ENCODE measurements at places on chromosomes 3 and 15.

DNA sequence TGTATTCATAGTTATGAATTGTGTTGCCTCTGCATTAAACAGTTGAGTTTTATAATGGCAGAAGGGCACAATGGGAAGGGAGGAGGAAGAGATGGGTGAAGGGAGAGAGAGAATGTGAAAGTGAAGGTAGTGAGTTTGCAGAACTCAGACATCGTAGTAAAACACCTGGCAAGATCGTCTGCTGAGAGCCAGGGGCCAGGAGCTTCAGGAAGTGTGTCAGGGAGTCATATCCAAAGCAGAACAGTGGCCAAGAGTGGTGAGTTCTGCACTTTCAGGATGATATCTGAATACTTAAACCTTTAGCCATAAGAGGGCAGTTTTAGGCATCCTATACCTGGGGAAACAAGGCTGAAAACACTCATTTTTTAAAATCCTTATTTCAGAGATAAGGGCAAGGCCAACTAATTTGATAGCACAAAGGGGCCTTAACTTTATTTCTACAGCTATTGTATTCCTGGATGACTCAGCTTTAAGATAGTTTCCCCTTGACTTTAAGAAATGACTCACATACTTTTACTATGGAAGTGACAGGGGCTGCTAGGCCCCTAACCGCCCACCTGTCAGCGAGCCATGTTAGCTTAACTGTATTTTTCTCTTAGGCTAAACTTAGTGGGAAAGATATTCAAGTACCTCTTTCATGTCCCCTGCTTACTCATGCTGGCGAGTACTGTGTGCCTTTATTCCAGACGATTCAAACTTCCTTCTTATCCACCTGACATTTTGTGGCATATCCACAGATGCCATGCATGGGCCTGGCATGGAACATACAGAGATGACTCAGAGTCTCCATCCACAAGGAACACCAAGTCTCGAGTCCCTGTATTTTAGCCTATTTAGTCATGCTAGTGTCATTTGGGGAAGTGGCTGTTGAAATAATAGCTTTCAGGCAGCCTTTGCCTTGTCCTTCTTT lies 53.9 kb downstream of the RLBP1 start:
- peak; percentile 16 for DNase-seq

GRCh38 chr15:60477164-60477563 lies 1.8 kb downstream of the ICE2 start:
- no peak for DNase-seq

DNA sequence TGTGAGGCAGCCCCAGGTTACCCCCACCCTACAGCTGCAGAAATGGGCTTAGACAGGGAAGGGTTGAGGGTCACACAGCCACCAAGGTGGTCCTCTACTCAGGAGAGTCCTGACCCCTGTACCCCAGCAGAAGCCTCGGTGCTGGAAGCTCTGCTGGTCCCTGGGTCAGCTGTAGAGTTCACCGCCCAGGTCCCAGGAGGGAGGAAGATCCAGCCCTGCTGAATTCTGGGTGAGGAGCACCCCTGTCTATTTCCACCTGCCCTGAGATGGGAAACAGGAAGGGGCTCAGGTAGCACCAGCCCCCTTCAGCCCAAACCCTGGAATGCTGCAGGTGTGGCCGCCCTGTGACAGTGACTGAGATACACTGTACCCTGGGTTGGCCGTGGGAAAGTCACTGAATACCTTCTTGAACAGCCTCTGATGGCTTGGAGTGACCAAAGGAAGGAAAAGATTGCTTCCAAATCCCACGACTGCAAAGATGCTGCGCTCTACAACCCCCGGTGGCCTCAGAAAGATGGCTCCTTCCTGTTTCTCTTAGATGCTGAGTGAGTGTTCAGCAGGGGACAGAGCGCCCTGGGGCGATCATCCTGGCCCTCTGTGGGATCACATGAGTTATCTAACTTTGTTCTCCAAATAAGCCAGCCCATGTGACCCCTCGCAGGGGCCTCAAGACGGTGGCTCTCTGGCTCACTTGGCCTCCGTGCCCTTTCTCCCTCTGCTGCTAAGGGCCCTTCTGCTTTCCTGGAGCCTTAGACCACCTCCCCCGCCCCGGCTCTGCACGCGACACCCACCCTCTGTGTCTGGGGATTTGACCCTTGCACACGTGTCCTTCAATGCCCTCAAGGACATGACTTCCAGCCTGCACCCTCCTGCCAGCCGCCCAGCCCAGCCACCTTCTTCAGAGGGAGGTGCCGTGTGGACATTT lies 141.9 kb downstream of the NSMCE3 start:
- no peak for DNase-seq

DNA sequence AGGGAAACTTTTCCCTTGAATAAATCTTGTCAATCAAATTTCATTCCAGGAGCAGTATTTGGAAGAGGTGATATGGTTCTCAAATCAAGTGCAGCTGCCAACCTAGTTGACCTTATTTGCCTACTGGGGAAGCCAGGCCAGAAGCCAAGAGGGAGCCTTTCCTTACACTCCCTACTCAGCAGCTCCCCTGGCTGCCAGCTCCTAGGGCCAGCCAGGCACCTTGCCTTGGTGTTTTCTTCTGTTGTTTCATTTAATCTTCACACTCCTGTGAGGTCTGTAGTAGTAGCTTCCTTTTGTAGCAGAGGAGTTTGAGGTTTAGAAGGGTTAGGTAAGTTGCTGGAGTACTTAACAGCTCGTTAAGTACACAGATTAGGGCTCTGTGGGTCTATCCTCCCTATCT lies 22.6 kb downstream of the MKRN2OS start:
- DNase-seq, result no peak

GRCh38 chr3:189071446-189071845 lies 100.3 kb upstream of the TPRG1 start:
- no peak for DNase-seq

DNA sequence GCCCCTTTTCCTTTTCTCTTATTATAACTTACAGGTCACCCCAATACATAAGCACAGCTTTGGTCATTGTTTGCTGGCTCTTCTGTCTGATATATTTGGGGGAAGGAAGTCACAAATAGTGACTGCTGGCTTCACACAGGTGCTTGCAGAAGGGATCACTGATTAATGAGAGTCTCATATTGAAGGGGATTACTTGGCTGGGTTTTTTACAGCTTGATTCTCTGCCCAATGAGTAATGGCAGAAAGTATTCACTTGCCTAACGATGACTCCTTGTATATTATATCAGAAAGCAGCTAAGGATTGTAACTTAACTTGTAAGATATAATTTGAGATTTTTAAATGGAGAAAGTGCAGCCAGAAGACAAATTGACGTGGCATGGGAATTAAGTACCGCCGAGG lies 119.3 kb upstream of the PFN2 start:
- DNase-seq, result no peak

DNA sequence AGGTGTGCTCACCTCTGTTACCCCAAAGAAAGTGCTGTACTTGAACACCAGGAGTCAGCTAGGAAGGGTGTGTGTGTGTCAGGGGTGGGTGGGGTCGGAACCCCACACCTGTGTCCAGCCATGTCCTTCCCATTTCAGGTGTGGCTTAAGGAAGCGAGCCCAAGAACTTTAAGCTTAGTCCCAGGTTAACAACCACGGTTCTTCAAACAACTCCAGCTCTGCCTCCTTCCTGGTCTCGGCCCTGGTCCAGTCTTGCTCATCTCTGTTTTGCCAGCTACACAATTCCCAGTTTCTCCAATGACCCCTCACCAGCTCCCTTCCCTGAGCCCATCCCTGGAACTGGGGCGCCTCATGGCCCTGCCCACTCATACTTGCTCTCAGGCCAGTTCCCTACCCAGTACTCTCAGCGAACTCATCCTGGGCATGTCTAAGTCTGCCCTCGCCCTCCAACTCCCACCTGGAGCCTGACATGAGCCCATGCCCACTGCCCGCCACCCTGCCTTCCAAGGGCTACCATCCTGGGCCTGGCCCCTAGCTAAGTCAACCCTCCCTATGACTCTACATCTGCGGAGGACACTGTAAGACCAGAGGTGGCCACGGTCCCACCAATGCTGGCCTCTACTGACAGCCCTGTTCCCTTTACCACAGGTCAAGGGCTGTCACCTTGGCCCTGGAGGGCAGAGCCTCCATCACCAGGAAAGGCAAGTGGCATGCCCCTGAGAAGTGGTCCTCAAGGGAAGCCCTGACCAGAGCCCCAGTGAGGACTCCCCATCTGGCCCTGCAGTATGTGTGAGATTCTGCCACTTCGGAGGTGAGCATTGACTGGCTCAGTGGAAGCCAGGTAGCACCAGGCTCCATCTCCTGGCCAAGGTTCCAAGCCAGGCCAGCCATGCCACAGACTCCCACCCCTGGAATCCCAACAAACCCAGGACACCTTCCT lies 9.2 kb downstream of the POC1A start:
- no peak for DNase-seq

DNA sequence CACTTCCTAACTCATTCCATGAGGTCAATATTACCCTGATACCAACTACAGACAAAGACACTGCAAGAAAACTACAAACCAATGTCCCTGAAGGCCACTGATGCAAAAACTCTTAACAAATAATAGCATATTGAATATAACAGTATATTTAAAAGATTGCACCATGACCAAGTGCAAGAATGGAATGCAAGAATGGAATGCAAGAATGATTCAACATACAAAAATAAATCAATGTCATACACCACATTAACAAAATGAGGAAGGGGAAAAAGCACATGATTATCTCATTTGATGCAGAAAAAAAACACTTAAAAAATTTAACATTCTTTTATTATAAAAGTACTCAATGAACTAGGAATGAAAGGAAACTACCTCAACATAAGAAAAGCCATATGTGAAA lies 463.1 kb upstream of the NECTIN3 start:
- no peak for DNase-seq

GRCh38 chr3:9770276-9770812 lies 597 bp upstream of the CAMK1 start:
- DNase-seq, result no peak

GRCh38 chr3:8838234-8838633 lies 68.8 kb upstream of the OXTR start:
- DNase-seq, result no peak

GRCh38 chr15:74962671-74963070 lies 6.1 kb upstream of the RPP25 start:
- DNase-seq, result no peak

DNA sequence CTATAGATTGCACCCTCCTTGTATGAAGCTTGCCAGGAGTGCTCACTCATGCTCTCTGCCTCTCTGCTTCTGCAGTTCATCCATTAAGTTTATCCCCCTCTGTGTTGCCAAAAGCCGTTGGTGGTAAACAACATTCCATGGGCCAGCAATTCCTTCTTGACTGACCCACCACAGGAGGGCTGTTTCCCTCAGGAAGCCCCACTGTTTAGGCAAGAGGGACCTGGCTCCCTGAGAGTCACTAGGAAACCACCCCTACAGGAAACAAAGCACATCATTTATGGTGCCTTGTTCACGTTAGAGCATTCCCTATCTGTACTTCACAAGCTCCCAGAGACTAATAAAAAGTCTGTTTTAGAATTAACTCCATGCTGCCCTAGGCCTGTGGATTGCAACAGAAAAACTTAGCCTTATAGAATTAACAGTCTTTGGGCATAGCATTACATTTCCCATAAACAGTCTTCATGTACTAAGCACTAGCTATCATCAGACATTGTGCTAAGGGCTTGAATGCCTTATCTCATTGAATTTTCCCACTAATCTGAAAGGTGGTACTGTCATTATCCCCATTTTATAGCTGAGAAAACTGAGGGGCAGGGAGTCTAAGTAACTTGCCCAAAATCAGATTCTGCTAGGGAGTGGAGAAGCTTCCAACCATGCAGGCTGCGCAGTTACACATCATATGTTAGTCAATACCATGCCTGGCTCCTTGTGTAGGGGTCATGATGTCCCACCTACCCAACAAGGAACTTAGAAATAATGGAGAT lies 149.9 kb downstream of the SHQ1 start:
- no peak for DNase-seq

GRCh38 chr3:149647812-149648211 lies 10.0 kb downstream of the WWTR1 start:
- no peak for DNase-seq

DNA sequence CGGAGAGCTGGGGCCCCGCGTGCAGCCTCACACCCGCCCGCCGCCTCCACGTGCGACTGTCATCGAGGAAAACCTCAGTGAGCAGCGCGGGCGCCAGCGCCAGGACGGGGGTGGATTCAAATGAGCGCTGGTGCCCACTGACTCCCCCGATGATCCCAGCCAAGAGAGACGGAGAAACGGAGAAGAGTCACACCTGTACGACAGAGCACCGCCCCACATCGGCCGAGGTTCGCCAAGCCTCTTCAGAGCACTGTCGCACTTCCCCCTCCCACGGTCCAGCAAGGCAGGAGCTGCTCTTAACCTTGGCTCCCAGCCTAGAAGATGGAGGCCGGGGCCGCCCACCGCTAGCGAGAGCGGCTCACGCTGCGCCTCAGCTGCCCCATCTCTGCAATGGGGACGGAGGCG lies 130.9 kb upstream of the IQSEC1 start:
- no peak for DNase-seq

- DNase-seq, result no peak
Observed at GRCh38 chr3:186327912-186328487, 34.0 kb downstream of the DGKG start.

GRCh38 chr15:25171111-25171811 lies 216.5 kb downstream of the SNRPN start:
- no peak for DNase-seq

DNA sequence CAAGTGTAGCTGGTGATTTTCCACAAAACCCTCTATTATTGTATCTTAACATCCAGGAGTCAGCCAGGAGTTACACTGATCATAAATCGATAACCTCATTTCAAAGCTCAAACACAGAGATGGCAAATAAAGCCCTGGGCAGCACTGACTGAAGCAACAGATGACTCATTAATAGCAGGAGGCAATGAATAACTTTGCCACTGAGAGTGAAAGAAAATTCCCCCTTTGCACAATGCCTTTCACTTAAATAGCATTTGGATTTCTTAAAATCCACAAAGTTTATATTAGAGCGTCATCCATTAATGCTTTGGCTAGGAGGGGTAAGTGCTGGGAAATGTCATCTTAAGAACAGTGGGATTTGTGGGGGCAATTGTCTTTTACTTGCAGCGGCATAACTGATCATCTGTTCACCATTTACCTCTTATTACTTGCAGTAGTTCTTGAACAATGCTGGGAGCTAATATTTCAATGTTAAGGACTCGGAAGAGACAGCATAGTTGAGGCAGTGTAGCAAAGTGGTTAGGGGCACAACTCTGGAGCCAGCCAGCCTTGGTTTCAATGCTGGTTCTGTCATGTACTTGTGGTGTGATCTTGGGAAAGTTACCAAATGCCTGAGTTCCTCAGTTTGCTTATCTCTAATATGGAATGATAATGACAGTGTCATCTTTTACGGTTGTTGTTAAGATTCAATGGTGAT lies 630.4 kb upstream of the TBL1XR1 start:
- no peak for DNase-seq

GRCh38 chr3:171101982-171102641 lies 75.6 kb upstream of the SLC2A2 start:
- DNase-seq, result no peak

All from activated CD4-positive, CD25-positive, alpha-beta regulatory T cell treated with anti-CD3 and anti-CD28 coated beads, Interleukin-2, amount 50 U/mL, for 16 hours (primary cell).